ENCODE measurements at places on chromosomes 16 and 17. TPM values are rescaled to one million over a fixed set of nuclear protein-coding genes. Genes with fewer than 3 reads are reported as not detected.

Gene SCARF1
- 0.22 TPM for total RNA-seq

Gene PITPNC1
- 13.6 TPM for total RNA-seq

Gene GRN
- 197 TPM for total RNA-seq

Gene GPR139
- total RNA-seq: not detected

Gene CTRB2
- total RNA-seq: not detected

Gene ODAD4
- 1.4 TPM for total RNA-seq

Gene EVI2B
- 0.10 TPM for total RNA-seq

Gene GUCY2D
- not detected for total RNA-seq

Gene PIMREG
- 47.7 TPM for total RNA-seq

Gene CA10
- total RNA-seq: not detected

Gene SHISA9
- not detected for total RNA-seq

Gene FXR2
- total RNA-seq: 63.0 TPM

Gene ESRP2
- 0.08 TPM for total RNA-seq

Gene PDPR
- total RNA-seq: 15.1 TPM

Gene ZNF469
- total RNA-seq: 11.1 TPM

Gene KRT31
- total RNA-seq: not detected

Gene WFDC1
- total RNA-seq: not detected

Gene SDK2
- 0.33 TPM for total RNA-seq

Gene VAT1L
- total RNA-seq: not detected

Gene TMEM132E
- not detected for total RNA-seq

Gene SSTR5
- 0.25 TPM for total RNA-seq

Gene PMP22
- 256 TPM for total RNA-seq

Gene CDH3
- total RNA-seq: 0.45 TPM
